ENCODE measurements at places on chromosomes 11 and 22.

GRCh38 chr11:111379602-111380136 lies 594 bp upstream of the POU2AF1 start:
- no peak for DNase-seq

DNA sequence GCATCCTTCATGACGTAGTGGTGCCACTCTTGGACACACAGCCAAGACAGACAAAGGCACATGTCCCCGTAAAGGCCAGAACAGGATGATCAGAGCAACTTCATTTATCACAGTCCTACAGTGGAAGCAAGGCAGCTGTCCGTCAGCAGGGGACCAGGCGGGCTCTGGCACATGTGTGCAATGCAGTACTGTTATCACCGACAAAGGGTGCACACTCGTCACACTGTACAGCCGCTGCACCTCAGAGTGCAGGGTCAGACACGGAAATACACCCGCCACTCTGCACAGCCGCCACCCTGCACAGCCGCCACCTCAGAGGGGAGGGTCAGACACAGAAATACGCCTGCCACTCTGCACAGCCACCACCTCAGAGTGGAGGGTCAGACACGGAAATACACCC lies 13.4 kb upstream of the IL17REL start:
- DNase-seq = no peak

GRCh38 chr22:20978419-20978818 lies 3.7 kb upstream of the LZTR1 start:
- no peak for DNase-seq

DNA sequence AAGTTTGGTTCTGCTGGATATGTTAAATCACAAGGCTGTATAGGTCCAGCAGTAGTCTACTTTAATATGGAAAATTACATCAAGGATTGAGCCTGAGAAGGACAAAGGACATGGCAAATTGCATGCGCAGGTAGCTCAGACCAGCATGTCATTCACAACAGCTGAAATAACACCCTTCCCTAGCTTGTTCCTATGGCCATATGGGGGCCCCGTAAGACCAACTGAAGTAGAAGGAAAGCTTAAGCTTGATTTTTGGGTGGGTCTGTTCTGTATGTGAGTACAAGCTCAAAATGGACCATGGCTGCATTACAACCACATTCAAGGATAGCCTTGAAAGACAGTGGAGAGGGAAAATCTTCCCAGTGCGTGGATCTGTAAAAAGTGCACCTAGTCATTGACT lies 20.6 kb upstream of the PDE3B start:
- no peak for DNase-seq

GRCh38 chr11:7632211-7632610 lies 41.1 kb downstream of the CYB5R2 start:
- DNase-seq = peak; percentile 15

- DNase-seq = peak; percentile 83
Observed at GRCh38 chr22:32622004-32622743, 147.6 kb downstream of the FBXO7 start.

- no peak for DNase-seq
Observed at GRCh38 chr11:7578276-7578955, 64.6 kb downstream of the PPFIBP2 start.

DNA sequence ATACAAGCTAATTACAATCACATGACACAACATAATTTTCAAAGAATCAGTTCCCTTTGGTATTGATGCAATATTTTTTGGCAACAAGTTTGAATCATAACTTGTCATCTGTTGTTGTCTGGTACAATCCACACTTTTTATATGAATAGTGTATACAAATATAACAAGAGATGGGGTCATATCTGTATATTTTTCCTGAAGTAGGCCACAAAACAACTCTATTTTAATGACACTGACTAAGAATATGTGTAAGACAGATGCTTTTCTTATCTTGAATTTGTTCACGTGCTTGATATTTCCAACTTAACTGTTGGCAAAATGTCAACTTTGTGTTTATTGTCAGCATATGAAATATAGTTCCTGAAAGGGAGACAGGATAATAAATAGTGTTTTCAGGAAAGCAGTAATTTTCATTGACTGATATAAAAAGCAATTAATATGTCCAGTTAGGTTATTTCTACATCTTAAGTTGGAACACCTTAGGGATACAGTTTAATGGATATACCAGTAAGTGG lies 27.9 kb downstream of the NOX4 start:
- DNase-seq = no peak

Measured in fibroblast of gingiva (primary cell).